Stimulated activated CD8-positive, alpha-beta memory T cell treated with anti-CD3 and anti-CD28 coated beads, Interleukin-7, amount 100 ng/mL, for 48 hours (primary cell): ENCODE measurements at places on chromosomes 1 and 21.
A peak's percentile ranks its signal among the peaks of the same experiment; 100 is the strongest.

GRCh38 chr1:48069662-48070395 is 72.6 kb upstream of the TRABD2B start:
- DNase-seq, result no peak

DNA sequence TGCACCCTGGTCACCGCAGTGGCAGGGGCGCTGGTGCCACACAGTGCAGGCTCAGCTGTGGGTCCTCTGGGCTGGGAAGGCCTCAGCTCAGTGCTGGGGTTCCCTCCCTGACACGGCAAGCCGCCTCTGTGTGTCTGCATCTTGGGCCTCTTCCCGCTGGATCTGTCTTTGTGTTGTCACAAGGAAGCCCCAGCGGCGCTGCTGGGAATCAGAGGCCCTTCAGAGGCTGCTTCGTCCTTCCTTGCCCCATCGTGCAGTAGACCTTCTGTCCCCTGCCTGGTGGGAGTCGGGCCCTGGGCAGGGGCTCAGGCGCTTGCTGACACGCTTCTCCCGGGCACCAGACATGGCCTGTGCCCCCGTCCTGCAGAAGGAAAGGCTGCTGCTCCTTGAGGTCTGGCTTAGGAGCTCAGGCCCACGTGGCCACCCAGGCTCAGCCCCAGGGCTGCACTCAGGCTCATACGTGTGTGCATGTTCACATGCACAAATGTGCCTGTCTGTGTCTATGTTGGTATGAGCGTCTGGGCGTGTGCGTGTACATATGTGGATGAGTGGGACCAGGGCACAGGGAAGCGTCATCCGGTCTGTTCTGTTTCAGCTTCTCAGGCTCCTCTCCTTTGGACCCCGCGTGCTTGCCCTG is 24.3 kb upstream of the DIP2A start:
- DNase-seq, result no peak

DNA sequence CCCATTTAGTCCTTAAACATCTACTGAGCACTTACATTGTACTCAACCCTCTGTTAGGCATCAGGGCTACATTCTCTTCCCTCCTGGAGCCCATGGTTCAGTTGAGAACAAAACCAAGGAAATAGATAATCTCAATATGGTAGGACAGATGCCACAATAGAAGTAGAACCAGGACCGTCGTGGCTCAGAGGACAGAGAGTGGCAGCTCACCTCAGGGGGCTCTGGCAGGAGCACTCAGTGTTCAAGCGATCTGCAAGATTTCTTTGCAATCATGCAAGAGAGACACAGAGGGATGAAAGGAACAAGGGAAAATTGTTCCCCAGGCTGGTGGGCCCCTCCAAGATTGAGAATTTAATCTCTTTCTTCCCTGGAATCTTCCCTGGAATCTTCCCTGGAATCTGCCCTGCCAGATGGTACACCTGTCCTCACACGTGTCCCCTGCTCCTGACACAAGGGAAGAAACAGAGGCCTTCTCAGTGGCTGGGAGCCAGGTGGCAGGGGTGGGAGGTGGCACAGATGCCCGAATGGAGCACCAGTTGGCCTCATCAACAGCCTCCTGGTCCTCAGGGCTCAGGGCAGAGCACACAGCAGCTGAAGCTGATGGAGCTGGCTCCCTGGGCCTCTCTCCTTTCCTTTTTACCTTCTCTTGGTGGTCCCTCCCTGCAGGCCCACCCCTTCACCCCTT is 135.4 kb downstream of the PLXNA2 start:
- DNase-seq, result no peak

GRCh38 chr1:220791956-220792355 is 5.2 kb downstream of the MTARC1 start:
- no peak for DNase-seq

- DNase-seq, result no peak
These were observed 1.7 kb upstream of the SCAF4 start for GRCh38 chr21:31733551-31734149.

- DNase-seq, result peak; percentile 58
These were observed at the start of gene MYOM3 for GRCh38 chr1:24111996-24112779. Gene MYOM3, minus strand, starts transcription at chr1:24112135. Its CDS starts 3,499 bp downstream, at chr1:24108636.

DNA sequence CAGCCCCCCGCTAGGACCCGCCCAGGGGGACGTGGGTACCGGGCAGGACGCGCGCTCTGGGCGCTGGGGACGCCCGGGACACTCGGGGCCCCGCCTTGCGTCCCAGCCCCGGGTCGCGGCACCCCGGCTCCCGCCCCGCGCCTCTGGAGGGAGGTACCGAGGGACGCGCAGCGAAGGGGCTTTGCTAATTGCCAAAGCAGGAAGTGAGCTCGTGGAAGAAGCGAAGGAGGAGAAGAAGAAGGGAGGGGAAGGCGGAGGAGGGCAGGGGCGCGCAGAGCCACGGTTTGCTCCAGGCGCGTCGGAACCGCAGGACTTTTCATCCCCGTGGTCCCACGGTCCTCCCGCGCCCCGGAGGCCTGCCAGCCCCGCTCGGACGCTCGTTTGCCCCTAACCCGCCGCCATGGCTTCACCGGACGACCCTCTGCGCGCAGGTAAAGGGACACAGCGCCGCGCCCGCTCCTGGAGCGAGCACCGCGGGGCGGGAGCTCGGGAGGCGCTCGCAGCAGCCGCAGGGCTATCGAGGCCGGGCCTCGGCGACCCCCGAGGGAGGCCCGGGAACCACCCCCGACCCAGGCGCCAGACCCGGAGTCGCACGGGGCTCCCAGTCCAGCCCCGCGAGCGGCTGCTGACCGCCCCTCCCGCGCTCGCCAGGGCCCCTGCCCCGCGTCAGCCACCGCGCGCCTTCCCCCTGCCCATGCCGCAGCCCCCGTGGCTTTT is 1.3 kb downstream of the EDARADD start:
- DNase-seq, result peak; percentile 44

GRCh38 chr1:91619881-91620280 is 119.2 kb downstream of the CDC7 start:
- no peak for DNase-seq

DNA sequence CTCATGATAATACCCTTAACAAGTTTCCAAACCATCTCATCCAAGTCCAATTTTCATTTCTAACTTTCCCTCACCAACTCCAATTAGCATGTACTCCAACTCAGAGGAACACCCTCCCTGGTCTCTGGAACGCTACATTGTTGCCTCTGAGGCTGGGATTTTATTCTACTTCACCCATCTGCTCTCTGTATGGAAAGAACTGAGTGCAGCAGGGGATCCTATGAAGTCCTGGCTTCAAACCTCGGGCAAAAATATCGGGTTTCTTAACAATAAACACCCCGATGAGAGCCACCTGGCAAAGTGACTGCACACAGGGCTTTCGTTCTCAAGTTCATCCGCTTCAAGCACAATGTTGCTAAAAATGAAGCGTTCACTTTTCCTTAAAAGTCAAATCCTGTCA is 99.6 kb downstream of the CRB1 start:
- no peak for DNase-seq

DNA sequence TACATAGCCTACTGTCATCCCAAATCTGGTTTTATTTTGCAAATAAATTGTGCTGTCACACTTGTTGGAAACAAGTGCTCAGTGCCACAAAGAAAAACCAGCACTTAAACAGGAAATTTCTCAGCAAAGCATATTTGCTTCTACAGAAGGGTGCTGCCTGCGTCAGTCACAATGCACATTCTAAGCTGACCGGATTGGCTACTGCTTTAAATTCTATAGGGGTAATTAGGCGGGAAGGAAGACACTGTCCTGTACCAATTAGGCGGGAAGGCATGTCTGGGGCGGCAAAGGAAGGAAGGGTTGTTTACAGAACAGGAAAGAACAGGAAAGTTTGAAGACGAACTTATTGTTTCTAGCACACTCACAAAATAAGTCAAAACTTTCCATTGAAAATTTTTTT is 2.8 kb downstream of the IFI16 start:
- DNase-seq, result peak; percentile 68

GRCh38 chr1:100249155-100249536 is 488 bp downstream of the DBT start:
- no peak for DNase-seq

- DNase-seq, result no peak
These were observed 118.2 kb downstream of the FAF1 start for GRCh38 chr1:50841791-50842387.

- no peak for DNase-seq
These were observed 86.4 kb downstream of the LTN1 start for GRCh38 chr21:28906236-28906635.

- no peak for DNase-seq
These were observed 145.6 kb downstream of the ZZZ3 start for GRCh38 chr1:77536813-77537212.

- no peak for DNase-seq
These were observed 94.1 kb upstream of the CASZ1 start for GRCh38 chr1:10890491-10891071.

DNA sequence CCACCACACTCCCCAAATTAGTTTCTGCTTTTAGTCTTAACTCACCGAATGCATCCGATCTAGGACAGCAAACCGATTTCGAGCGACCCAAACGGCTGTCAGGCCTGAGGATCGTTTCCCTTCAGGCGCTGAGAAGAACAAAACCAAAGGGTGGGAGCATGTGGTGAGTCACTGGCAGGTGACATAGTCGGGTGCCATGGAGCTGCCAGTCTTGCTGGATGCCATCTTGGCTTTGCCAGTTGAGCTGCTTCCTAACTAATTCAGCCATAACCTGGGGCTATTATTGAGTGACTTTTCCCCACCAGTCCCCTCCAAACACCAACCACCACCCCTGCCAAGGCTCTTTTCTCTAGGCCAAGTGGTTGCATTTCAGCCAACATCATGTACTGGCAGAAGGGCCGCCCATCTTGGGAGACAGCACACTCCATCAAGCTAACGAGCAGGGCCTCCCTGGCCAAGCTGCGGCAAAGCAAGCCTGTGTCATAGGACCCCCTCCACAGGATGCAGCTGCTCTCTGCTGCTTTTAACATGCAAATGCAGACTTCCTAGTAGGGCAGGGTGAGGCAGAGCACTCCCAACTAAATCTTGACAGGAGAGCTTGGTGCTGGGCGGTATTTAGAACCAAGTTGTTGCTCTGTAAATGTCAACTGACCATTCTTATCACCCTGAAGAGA is 22.3 kb upstream of the PEX19 start:
- DNase-seq, result no peak

- no peak for DNase-seq
These were observed 47.7 kb downstream of the PGM1 start for GRCh38 chr1:63640633-63641567.

DNA sequence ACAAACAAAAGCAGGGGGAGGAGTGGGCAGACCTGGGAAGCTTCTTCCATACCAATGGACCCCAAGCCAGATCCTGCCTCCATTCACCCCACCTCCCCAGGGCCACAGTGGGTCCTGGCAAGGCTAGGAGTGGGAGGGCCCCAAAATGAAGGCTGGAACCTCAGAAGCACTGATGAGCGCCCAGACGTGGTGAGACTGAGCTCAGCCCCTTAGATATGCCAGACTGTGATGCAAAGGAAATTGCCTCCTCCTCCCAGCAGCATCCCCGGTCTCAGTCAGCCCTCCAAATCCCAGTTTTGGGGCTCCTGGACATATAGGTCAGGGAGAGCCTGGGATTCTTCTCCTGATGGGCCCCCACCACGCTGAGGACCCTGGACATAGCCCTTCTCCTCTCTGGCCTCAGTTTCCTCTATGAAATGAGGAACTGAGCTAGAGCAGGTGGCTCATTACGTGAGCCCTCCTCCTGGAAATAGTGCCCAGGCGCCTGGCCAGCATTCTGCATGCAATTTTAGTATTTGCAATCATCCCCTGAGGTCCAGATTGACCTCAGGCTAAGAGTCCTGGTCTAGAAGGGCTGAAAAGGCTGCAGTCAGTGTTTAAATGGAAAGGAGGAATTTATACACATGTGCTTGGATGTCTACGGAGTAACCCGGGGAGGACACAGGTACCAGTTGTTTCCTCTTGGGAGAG is 33.5 kb downstream of the RHBG start:
- DNase-seq, result no peak

DNA sequence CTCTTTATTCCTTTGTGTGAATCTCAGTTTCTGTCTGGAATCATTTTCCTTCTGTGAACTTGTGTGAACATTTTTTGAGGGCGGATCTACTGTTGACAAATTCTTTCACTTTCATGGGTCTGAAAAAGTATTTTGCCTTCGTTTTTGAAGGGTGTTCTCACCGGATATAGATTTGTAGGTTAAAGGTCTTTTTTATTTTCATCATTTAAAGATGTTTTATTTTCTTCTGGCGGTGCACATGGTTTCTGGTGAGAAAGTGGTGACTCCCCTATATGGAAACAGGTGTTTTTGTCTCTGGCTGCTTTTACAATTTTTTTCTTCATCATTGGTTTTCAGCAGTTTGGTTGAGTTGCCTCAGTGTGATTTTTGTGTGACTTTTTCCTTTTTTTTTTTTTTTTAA is 94.9 kb downstream of the DYRK1A start:
- DNase-seq, result no peak

DNA sequence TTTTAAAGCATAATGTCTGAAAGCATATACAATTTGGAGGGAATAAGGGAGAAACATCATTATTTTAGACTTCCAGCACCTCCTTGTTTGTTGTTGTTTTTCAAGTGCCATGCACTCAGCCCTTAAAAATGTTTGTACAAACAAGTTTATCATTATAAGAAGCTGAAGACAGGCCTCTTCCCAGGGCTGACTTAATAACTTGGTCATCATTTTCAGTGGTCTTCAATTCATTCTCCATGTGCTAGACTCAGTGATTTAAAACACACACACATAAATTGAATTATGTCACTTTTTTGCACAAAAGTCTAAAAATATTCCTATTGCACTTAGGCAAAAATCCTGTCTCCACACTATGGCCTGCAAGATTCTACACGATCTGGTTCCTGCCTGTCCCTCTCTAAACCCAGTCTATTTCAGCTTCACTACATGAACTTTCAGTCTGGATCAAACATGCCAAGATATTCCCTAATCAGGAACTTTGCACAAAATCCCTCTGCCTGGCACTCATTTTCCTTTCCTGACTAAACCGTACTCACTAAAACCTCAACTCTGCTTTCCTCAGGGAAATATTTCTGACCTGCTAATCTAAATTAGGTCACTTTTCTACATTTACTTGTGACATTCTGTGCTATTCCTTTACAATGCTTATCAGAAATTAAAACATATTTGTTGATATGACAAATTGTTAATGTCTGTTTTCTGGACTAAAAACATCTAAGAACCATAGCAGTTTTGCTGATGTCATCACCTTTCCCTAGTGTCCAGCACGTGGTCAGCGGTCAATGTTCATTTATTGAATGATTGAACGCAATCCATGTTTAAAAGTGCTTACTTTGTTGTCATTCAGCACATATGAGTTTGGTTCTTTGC is 14.8 kb upstream of the GBP5 start:
- DNase-seq, result no peak

DNA sequence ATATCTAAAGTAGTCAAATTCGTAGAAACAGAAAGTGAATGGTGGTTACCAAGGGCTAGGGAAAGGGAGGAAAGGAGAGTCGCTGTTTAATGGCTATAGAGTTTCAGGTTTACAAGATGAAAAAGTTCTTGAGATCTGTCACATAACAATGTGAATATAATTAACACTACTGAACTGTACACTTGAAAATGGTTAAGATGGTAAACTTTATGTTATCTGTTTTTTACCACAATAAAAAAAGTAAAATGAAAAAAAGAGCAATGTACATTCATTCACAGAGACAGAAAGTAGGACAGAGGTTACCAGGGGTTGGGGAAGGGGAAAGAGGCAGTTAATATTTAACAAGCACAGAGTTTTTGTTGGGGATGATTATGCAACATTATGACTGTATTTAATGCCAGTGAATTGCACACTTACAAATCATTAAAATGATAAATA is 53.3 kb upstream of the SEC16B start:
- no peak for DNase-seq

- DNase-seq, result no peak
These were observed 20.1 kb upstream of the ARHGAP29 start for GRCh38 chr1:94257444-94257843.
